ENCODE measurements at places on chromosomes 6 and 20.

DNA sequence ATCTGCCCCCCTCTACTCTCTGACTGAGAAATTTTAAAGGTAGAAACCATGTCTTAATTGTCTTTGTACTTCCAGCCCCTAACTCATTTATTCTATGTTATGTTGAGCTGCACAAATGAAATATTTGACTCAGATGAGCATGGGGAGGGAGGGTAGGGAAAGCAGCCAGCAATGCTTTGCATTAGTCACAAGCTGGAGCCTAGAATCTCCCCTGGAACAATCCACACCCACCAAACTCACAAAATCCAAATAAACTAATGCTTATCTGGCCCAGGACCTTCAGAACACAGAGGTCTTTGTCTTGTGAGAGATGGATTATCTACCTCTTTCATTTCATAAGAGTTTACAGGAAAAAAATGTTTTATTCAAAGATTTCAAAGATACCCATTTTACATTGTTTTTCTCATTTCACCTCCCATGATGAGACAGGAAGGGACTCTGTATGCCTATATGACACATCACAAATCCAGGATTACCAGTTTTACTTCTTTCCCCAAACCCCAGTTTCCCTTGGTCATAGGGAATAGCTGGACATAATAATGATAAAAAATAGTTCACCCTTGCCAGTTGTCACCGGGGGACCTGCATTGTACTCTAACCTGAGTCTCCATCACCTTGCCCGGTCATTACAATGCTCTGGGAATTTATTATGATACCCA, 466.9 kb downstream of the KIF16B start:
- no peak for DNase-seq

DNA sequence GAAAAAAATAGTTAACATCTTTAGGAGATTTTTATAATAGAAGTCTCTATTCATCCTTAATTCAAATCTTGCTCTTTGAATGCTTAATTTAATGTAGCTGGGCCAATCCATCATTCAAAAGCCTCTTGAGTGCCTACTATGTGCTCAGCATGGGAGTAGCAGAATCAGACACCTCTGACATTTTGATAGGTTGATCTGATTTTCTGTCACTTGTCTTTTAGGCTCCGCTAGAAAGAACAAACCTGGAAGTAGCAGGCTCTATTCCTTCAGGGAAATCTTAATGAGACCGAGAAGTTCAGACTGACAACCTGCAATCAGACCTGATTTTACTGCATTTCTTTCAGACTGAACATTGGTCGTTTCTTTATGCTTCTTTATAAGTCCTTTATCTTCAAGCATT, 588.6 kb upstream of the MANEA start:
- DNase-seq, result no peak

DNA sequence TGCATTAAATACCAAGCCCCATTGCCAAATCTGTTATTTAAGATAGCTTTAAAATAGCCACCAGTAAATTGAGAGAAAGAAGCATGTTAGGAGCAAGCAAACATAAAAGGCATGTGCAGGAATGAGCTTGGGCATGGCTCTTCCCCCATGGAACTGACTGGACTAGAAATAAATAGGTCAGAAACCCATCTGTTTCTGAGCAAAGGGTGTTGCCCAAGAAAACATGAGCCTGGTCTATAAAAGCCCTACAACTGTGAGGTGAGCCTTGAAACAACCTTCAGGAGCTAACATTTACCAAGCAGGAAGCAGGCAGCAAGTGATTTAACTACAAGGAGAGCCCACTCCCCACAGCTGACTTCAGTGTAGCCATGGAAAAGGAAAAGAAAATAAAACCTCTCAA, 126.3 kb downstream of the C6orf118 start:
- no peak for DNase-seq

- no peak for DNase-seq
These were observed 78.1 kb downstream of the CBFA2T2 start for GRCh38 chr20:33567949-33568348.

GRCh38 chr6:91970700-91971099, 1383.8 kb upstream of the MAP3K7 start:
- no peak for DNase-seq

DNA sequence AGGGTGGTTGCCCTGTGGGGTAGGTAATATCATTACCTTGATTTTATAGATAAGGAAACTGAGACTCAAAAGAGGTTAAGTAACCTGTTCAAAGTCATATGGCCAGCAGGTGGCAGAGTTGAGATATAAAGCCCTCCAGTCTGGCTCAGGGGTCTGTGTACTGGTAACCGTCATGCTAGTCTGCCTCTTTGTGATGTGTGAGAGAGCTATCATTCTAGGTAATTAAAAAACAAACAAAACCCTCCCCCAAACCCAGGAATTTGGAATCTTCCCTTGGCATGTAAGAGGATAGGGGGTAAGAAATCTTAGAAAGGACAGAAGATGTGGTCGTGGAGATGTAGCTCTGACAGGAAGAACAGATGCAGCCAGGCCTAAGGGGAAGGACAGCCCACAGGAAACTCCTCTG, 206.0 kb downstream of the CDC5L start:
- no peak for DNase-seq

- no peak for DNase-seq
These were observed 81.9 kb downstream of the PHACTR2 start for GRCh38 chr6:143759666-143760065.

- DNase-seq, result no peak
These were observed 231.1 kb downstream of the HDGFL1 start for GRCh38 chr6:22800451-22800850.

- no peak for DNase-seq
These were observed 374 bp upstream of the SERINC1 start for GRCh38 chr6:122472022-122472340.

DNA sequence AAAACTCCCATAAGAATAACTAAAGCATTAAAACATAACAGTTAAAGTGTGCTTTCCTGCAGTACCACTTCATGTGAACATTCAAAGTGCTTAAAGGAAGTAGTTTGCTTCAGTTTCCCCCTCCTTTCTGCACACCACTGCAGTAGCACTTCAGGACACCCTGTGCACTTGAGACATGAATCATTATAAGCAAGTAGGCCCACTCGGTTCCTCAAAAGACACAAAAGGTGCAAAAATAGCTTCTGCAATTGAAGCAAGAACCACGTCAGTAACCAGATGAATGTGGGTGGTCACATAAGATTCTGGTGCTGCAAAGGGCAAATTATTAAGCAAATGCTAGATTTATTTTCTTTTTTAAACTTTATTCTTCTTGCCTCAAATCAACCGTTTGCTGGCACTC, 160.6 kb downstream of the HIVEP2 start:
- DNase-seq, result no peak

DNA sequence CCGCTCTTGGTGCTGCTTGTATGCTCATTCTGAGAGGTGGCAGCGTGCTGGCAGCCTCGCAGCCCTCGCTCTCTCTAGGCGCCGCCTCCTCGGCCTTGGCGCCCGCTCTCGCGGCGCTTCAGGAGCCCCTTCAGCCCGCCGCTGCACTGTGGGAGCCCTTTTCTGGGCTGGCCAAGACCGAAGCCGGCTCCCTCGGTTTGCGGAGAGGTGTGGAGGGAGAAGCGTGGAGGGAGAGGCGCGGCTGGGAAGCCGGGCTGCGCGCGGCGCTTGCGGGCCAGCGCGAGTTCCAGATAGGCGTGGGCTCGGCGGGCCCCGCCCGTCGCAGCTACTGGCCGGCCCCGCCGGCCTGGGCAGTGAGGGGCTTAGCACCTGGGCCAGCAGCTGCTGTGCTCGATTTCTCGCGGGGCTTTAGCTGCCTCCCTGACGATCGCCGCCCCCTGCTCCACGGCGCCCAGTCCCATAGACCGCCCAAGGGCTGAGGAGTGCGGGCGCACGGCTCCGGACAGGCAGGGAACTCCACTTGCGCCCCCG, 19.5 kb upstream of the FAM8A1 start:
- DNase-seq, result no peak

GRCh38 chr6:70398783-70399728, 14.3 kb upstream of the FAM135A start:
- DNase-seq, result no peak

DNA sequence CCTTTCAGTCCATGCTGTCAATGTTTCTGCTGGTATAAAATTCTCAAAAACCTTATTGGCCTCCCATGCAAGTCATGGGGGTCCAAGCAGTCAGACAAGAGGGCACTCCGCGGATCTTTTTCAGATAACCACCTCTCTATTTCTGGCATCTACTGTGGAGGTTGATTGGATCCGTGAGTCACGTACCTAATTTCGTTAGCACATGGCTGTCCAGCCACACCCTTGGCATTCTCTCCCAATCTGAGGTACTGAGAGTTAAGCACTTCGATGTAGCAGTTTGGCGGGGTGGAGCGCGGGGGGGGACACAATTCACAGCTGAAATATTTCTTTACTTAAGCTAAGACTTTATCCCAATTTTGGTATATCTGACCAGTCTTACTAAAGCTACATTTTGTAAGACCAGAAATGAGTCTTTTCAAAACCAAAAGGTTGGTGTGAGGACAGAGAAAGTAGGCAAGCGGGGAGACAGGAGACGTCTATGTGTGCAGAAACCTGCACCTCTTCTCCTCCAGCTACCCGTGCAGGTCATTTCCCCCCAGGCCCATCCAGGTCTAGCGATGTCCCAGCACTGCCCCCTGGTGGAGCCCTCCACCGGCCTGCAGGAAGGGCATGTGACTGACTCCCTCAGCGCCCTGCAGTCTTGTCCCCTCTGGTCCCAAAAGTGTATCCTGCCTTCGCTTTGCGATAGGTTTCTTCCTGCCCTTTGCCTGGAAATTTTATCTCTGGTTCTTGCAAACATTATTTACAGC, 113.1 kb downstream of the ADAT2 start:
- DNase-seq, result no peak

DNA sequence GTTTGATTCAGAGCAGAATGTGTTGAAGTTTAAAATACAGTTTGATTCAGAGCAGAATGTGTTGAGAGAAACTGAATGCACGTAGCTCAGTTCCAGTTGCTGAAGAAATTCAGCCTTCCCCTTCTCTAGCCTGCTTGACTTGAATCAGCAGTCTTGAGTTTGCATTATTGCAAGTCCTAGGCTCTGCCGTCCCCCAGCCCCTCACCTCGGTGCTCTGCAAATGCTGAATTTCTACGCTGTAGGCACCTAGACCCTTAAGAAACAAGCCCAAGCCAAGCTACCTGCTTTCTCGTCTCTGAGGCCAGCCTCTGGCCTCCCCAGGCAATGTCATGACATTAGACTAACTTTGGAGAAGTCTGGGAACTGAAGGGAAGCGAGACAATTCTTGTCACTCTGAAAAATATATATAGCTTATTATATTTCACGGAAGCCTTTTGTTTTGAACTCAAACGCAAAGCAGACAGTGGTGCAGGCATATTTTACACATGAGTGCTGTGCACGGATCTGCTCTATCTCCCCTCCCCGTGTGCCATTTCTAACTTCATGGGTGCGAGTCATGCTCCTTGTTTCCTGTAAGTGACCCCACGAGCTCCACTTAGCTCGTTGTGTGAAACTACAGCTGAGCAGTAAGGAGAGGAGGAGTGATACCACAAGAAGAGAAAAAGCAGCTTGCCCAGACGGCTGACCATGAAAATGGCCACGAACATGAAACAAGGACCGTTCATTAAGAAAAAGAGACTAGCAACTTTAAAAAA, 71.4 kb upstream of the DUSP22 start:
- DNase-seq, result no peak

GRCh38 chr6:28263922-28264321, 3.0 kb upstream of the ZSCAN26 start:
- DNase-seq, result no peak

DNA sequence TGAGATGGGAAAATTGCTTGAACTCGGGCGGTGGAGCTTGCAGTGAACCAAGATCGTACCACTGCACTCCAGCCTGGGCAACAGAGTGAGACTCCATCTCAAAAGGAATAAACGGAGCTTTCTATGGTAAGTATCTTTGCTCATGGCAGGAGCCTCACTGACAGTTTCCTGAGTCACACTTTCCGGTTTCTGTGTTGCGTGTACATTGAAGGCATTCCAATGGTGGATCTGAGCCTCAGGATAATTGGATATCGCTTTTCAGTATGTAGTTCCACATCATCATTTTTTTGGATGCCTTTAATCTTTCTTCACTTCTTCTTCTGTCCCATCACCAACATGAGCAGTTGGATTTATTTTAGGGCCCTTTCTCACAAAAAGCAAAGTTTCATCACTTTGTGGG, 28.6 kb upstream of the GTSF1L start:
- no peak for DNase-seq

- no peak for DNase-seq
These were observed 29.0 kb downstream of the CEBPB start for GRCh38 chr20:50219600-50219999.

- no peak for DNase-seq
These were observed 8.8 kb upstream of the SRSF6 start for GRCh38 chr20:43448748-43449535.

All from GOT3 (cell line).